Stimulated activated CD4-positive, alpha-beta T cell treated with anti-CD3 and anti-CD28 coated beads, Interleukin-12 subunit alpha, Interleukin-12 subunit beta, amount 100 ng/mL, for 4 hours (primary cell): ENCODE measurements at places on chromosomes 16 and 17.

GRCh38 chr16:694187-694862, 4.1 kb upstream of the WDR24 start:
- no peak for DNase-seq

DNA sequence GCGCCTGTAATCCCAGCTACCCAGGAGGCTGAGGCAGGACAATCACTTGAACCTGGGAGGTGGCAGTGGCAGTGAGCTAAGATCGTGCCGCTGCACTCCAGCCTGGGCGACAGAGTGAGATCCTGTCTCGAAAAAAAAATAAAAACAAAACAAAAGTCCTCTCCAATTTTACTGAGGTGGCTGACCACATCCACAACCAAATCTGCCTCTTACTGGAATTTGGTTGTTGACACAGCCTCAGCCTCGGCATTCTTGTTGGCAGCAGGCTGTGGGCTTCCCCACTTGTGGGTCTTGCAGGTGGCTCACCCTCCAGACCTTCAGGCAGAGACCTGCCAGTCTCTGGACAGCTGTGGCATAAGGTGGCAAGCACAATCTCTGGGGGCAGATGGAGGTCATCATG, 15.6 kb downstream of the B4GALNT2 start:
- no peak for DNase-seq

DNA sequence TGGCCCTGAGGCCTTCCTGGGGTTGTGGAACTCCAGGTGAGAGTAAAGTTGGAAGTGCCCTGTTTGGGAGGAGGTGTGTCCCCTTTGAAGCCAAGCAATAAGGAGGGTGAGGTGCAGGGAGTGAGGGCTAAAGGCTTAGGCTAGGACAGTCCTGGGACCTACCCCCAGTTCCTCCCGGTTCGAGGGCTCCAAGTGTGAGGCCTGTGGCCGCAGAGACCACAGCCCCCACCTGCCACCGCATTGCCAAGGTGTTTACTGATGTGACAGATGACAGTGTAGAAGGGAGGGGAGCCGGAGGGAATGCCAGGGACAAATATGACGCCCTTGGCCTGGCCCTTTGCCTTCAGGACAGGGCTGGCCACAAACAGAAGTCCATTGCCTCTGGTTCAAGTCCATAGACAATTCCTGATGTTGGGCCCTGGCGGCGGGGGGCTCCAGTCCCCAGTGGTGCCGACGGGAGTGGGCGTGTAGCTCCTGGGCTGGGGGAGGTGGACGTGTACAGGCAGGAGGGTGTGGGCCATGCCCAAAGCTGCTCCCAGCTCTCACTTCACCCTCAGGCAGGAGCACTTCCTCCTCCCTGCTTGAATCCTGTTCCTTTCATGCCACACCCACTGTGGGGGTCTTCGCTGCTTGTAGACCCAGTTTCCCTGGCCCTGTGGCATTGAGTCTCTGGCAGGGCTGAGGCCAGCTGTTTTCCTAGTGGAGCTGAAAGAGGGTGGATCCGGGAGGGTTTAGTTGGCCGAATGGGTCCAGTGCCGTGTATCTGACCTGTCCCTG, 3.2 kb downstream of the ADORA2B start:
- no peak for DNase-seq

DNA sequence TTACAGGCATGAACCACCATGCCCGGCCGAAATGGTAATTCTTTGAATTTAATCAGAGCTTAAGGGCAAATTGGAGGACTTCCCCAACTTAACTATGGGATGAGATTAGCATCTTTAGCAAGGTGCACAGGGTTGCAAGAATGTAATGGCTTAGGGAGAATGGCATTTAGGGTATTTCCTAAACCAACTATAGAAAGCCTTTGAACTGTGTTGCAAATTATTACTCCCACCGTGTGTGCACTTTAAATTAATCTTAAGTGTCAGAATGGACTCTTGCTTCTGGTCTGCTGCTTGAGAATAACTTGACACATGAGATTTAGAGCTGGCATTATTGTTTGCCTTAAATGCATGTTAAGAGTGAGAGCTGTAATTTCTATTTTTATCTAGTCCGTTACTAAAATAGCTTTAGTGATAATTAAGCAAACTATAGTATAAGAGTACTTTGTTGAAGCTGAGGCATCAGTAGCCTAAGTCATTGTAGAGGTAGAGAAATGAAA, 59.8 kb downstream of the TUBD1 start:
- no peak for DNase-seq

GRCh38 chr17:76870377-76870714, 2.1 kb downstream of the MGAT5B start:
- DNase-seq, result no peak

- no peak for DNase-seq
These were observed 25.3 kb upstream of the GCSH start for GRCh38 chr16:81121474-81121990.

DNA sequence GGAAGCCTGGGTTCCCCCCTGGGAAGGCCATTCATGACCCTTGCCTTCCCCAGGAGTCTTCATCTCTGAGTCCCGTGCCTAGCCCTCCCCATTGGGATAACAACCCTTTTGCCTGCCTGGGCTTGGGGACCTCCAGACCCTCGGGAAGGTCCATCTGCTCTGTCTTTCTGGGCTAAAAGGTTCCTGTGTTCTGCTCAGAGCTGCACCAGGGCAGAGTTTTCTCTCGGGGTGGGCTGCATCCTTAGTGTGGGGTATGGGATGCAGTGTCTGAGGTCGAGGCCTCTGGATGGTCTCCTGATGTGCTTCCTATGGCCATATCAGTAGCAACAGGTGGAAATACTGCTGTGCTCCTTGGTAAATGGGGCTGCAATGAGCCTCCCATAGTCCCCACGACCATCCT, 22.9 kb upstream of the PLLP start:
- DNase-seq, result no peak

DNA sequence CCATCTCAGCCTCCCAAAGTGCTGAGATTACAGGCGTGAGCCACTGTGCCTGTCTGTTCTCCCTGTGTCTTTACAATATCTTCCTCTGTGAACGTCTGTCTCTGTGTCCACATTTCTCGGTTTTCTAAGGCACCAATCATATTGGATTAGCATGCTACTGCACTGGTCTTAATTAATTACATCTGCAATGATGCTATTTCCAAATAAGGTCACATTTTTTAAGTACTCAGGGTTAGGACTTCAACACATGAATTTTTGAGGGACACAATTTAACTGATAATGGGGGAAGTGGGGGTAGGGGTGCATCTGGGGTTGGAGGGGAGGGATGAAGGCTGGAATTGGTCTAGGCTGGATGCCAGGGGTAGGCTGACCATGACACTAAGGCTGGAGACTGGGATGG, 102.6 kb downstream of the N4BP1 start:
- no peak for DNase-seq

DNA sequence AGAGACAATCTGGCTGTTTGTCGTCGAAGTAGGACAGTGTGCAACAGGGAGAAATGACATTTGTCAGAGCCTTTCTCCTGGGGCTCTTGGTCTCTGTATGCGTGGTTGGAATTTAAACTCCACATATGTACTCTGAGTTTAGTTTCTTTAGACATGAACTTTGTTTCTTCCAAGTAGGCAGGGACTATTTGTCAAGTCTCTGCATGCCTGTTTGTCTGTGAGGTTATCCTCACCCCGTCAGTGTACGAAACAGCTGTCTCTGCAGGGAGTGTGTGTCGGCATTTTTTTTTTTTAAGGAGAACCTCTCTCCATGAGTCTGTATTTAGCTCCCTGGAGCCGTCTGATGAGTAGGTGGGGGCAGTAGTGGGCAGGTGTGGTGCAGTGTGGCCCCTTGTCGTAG, 29.7 kb downstream of the NDEL1 start:
- DNase-seq, result no peak

GRCh38 chr17:77646046-77646430, 312.5 kb upstream of the TNRC6C start:
- DNase-seq, result no peak

DNA sequence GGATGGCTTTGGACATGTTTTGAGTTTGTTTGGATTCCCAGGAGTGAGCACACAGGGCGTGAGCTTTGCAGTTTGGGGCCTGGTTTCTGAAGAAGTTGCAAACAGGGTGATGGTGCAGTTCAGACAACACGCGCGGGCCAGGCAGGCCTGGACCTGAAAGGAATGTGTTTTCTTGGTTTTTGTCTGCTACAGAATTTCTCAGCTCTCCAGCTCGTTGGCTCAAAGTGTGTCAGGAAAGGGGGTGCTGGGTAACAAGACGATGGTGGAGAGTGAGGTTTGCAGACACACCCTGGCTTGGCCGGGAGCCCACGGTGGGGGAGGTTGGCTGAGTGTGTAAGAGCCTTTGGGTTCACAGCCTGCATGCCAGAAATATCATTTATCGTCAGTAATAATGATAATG, 82.3 kb downstream of the CMIP start:
- DNase-seq, result no peak

DNA sequence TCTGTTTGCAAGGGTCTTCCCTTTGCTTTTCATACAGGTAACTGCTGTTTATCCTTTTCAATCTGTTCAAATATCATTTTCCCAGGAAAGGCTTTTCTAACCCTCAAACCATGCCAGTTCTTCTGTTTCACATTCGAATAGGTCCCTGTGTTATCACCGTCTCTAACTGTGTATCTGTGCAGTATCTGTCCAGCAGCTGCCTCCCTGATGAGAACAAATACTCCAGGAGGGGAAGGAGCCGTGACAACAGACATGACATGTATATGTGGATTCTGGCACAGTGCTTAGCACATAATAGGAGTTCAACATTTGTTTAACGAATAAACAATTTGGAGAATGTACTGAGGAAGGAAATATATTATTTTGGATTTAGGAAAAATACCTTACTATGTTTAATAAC, 95.7 kb downstream of the STX8 start:
- DNase-seq, result no peak

DNA sequence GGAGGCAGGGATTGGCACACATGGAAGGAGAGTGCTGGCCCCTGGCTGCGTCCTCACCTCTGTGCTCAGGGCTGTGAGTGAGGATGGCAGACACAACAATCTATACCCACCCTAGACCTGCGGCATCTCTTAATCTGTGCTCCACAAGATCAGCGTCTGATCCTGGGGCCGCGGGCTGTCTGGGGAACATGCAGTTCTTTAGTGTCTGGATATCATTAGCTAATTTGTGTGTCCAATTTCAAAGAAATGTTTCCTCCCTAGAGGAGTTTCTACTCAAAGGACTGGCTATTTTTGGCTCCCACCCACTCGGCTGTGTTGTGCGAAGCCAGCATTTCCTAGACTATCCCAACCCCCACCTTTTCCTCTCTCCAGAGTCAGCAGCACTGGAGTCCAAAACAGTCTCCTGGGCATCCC, 93.8 kb downstream of the GRIN2A start:
- DNase-seq, result no peak

DNA sequence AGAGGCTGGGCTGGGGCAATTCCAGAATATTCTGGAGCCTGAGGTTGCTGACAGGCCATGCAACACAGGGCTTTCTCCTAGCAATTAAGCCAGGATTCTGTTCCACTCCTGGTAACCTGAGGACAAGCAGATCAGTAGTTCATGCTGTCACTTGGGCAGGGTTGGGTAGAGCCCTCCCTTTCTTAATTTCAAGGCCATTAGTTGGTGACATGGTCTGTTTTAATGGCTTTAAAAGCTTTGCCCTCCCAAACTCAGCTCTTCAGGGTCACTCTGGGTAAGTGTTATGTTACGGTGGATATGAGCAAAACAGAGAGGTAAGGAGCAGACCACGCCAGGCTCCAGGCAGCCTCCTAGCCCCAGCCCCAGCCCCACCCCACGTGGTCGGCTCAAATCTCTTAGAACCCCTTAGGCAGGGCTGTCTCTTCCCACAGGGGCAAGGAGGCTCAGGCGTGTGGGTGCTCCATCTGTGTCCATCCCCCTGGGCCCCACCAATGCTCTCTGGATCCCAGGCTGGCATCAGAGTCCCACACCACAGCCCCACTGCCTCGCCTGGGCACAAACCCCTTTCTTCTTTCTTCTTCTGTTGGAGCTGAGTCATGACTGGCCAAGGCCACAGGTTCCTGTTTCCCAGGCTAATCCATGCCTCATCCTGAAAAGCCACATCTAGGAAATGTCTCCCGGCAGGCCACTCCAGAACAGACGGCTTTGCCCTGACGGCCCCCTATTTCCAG, 27.5 kb downstream of the CEP295NL start:
- no peak for DNase-seq

DNA sequence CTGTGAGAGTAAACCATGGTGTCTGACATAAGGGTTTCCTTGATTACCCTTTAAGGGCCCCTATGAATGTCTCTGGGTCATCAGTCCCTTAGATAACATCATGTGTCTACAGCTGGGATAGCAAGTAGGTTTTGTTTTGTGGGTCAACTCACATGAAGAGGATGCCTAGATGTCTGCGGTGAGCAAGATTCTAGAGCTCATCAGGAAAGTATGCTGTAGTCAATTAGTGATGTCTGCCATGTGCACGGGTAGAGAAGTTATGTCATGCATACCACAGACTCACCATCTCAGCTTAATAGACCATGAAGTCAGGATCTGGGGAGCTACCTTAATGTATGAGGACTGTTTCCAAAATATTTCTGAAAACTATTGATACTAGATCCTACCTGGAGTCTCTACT, 57.5 kb downstream of the CDH13 start:
- no peak for DNase-seq

- DNase-seq, result no peak
These were observed 6.0 kb downstream of the HIC1 start for GRCh38 chr17:2060681-2061440.

DNA sequence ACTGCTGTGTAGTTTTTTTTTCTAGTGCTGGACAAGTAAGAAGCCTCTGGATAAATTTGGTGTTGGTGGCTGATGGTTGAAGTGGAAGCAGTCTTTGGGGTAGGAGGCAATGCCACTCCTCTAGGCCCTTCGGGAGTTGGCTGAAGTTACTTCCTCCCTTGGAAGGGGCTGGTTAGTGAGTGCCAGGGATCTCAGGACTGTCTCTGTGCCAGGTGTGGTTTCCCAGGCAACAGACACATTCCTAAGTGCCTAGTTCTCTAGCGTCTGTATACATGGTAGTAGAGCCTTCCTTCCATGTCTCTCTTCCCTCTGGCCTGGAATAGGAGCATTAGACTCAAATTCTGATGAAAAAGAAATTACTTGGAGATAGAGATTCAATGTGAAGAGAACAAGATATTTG, 15.3 kb downstream of the TMEM98 start:
- no peak for DNase-seq

GRCh38 chr16:2231016-2231931, 5.0 kb upstream of the DNASE1L2 start:
- no peak for DNase-seq

DNA sequence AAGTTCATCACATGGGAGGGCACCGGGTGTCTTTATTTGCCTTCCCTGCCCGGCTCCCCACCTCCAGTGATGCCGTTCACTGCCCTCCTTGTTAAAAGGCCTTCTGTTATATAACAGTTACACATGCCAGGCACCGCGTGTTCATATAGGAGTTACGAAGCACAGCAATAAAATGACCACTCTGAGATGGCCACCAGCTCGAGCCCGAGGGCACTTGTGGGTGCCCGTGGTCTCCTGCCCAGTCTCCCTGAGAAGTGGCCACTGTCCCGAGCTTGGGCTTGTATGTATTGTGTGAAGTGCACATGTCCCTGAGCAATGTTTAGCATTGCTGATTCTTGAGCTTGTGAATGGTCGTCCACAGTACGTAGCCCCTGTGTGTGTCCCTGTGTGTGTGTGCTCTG, 355.6 kb downstream of the SEC14L1 start:
- no peak for DNase-seq
